ENCODE measurements at places on chromosomes 7 and 10.

GRCh38 chr10:61140765-61141392, 196.9 kb upstream of the RHOBTB1 start:
- no peak for DNase-seq

DNA sequence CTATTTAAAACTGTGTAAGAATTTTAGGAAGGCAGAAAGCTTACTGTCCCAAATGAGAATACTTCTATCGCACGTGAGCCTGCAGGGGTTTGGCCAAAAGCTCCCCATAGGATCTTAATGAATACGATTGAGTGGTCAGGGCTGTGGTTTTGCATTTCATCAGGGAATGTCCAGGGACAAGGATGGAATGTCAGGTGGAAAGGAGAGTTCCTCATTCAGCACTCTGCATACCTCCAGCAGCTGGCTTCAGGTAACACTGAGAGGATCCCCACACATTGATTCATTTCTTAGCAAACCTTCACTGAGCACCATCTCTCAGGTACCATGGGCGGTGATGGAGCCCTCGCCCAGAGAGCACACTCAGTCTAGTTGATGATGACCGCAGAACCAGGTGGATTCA, 27.2 kb downstream of the ANK3 start:
- DNase-seq, result no peak

DNA sequence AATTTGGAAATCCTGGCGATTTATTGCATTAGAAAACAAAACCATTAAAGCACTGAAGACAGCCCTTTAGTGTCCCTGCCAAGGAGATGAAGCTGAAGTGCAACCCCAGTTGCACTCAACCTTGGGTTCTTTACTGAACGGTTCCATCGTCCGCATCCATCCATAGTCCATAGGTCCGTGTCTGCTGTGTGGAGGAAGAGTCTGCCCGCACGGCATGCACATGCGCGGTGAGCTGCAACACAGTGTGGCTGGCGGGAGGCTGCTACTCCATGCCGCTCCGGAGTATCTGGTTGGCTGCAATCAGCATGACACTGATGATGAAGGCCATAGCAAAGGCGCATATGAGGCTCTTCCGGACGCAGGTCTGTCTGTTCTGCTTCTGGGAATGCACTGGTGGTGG, 624.6 kb downstream of the CALN1 start:
- DNase-seq, result no peak

- DNase-seq, result no peak
Observed at GRCh38 chr10:88008866-88009470, 145.5 kb downstream of the PTEN start.

- DNase-seq, result no peak
Observed at GRCh38 chr10:113704637-113705343, 25.1 kb downstream of the CASP7 start.

GRCh38 chr7:152851881-152852417, 92.4 kb downstream of the ACTR3B start:
- DNase-seq, result no peak

GRCh38 chr7:110780712-110781111, 310.2 kb upstream of the LRRN3 start:
- no peak for DNase-seq

GRCh38 chr10:48940372-48940771, 732 bp upstream of the LRRC18 start:
- DNase-seq, result no peak

GRCh38 chr7:101125989-101126650, 784 bp upstream of the SERPINE1 start:
- no peak for DNase-seq

GRCh38 chr7:32761451-32762205, 129.9 kb downstream of the KBTBD2 start:
- no peak for DNase-seq

- DNase-seq, result no peak
Observed at GRCh38 chr7:70353330-70353945, 755.2 kb downstream of the AUTS2 start.

DNA sequence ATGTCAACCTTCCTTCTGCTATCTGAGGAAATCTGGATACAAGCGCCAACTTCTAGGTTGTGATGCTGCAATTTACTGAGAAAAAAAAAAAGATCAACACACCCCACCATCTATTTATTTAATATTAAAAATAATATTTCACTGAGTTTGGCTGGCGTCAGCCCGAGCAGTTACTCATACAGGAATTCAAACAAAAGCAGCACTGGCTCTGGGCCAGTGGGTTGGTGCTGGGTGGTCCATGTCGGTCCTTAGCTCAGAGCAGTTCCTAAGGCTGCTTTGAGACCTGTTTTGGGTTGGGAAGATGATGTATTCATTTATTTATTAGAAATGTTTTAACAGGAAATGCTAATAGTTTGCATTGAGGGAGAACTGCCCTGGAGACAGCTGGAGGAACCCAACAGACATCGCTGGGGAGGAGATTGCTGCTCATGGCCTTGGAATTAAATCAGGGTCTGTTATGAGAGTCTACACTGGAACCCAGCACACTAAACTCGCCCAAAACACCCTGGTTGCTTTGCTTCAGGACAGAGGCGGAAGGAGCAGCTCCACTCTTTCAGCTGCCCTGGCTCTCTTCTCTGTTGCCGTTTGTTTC, 36.3 kb upstream of the GOT1 start:
- DNase-seq, result no peak

- no peak for DNase-seq
Observed at GRCh38 chr7:102992938-102993717, 80.3 kb downstream of the LRRC17 start.

- no peak for DNase-seq
Observed at GRCh38 chr7:108459922-108460551, 3.8 kb upstream of the NRCAM start.

DNA sequence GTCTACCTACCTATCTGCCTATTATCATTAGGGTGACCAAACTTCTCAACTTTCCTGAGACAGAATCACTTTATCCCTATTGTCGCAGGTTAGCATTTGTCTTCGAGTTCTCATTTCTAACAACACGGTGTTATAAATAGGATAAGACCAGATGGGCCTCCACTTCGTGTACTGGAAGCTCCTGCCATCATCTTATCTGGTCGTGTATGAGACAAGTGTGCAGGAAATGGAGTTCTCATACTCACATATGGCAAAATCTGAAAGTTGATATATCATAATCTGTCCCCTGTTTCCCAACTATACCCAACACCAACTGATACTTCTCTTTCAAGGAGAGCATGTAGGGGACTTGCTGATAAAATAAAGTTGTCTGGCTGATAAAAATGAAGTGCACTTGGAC, 287.4 kb upstream of the FOXK1 start:
- DNase-seq, result no peak

GRCh38 chr7:120259386-120259785, 13.6 kb upstream of the KCND2 start:
- no peak for DNase-seq

GRCh38 chr10:102619281-102619981, 24.8 kb upstream of the TRIM8 start:
- DNase-seq, result no peak

GRCh38 chr10:123494301-123494808, 171.8 kb upstream of the GPR26 start:
- no peak for DNase-seq

DNA sequence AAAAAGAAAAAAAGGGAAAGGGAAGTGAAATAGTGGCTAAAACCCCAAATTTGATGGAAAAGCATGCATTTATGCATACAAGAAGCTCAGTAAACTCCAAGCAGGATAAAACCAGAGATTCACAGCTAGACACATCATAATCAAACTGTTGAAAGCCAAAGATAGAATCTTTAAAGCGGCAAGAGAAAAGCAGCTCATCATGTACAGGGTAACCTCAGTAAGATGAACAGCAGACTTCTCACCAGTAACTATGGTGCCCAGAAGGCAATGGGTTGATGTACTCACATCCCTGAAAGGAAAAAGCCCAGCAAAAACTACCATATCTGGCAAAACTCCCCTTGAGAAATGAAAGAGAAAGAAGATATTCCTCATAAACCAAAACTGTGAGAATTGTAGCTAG, 60.4 kb downstream of the TPST1 start:
- DNase-seq, result no peak

DNA sequence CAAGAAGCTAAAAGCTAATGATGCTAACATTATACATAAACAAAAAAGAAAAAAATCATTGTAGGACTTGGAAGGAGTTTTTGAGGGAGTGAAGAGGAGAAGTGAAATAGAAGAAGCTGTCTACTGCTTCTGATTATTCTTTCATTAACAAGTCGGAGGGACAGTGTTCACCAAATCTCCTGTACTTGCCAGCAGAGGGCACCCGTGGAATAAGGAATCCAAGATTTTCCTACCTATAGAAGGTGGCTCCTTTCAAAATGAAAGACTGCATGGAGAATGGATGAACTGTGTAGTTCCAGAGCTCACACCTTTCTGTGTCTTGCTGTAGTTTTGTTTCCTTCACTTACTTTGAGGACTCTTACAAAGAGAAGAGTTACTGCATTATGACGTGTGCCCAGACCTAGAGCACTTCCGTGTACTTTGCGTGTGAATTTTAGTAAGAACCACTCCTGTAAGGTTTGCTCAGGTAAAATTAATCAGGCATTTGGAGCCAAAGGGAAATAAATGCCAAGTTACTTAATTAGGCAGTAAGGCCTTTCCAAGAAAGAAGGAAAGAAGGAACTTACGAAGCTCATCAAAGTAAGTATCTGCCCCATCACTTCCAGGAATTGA, 145.1 kb downstream of the SEMA3D start:
- DNase-seq, result no peak

- DNase-seq, result no peak
Observed at GRCh38 chr10:74021248-74022055, 23.5 kb downstream of the VCL start.

GRCh38 chr10:30553018-30553625, 76.4 kb downstream of the LYZL2 start:
- no peak for DNase-seq

- DNase-seq, result no peak
Observed at GRCh38 chr7:25481891-25482290, 253.6 kb upstream of the NPVF start.

- no peak for DNase-seq
Observed at GRCh38 chr7:91465595-91466061, 201.4 kb downstream of the FZD1 start.

GRCh38 chr7:88102675-88103074, 117.2 kb downstream of the SRI start:
- no peak for DNase-seq

GRCh38 chr10:57336341-57336740, 931.4 kb downstream of the IPMK start:
- DNase-seq, result no peak

GRCh38 chr10:114208351-114208750, 29.2 kb downstream of the TDRD1 start:
- no peak for DNase-seq

DNA sequence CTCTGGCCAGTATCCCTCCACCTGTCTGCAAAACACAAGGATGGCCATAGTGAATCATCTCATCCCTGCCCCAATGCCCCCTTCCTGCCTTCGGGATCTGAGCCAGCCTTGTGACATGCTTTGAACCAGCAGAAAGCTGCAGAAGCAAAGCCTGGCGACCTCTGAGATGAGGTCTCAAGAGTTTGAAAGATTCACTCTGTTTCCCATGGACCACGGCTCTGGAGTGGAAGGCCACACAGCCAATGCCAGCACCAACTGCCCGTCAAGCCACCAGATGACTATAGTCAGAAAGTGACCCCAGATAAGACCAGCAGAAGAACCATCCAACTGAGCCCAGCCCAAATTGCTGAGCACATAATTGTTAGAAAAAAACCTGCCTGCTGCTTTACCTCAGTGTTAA, 193.9 kb upstream of the PPP2R2D start:
- no peak for DNase-seq

GRCh38 chr10:59312247-59312646, 50.1 kb downstream of the FAM13C start:
- no peak for DNase-seq

DNA sequence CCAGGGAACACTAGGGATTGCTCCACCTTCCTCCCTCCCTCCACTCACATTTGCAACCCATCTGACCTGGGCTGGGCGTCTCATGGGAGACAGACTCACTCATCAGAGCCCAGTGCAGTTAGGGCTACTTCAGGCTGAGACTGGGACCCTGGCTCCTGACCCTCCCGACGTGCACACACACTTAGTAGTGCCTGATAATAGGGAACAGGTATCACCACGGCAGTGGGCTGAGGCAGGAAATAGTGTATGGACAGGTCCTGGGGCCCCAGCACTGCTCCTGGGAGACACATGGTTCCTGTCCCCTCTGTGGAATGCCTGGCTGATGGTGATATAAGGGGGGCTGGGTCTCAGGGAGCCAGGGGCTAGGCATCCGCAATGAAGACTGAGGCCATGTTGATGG, 14.3 kb downstream of the AQP1 start:
- no peak for DNase-seq

- DNase-seq, result no peak
Observed at GRCh38 chr10:113177936-113178335, 227.9 kb downstream of the TCF7L2 start.

DNA sequence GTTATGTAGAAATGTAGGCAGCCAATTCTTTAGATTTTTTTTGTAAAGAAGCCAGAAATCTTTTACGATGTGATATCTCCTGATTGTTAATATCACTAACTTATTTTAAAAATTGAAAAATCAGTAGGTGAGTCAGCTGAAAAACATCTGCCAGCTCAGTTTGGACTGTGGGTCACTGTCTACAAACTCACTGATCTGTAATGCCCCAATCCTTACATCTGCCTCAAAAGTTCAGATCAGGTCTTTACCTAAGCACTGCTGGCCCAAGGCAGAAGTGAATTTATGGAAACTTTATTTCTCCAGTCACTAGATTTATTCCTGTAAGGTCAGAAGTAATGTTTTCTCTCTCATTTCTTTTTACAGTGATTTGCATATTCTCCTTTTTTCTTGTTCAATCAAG, 31.0 kb upstream of the FAM13C start:
- DNase-seq, result no peak

GRCh38 chr10:121800831-121801230, 127.0 kb downstream of the ATE1 start:
- no peak for DNase-seq

DNA sequence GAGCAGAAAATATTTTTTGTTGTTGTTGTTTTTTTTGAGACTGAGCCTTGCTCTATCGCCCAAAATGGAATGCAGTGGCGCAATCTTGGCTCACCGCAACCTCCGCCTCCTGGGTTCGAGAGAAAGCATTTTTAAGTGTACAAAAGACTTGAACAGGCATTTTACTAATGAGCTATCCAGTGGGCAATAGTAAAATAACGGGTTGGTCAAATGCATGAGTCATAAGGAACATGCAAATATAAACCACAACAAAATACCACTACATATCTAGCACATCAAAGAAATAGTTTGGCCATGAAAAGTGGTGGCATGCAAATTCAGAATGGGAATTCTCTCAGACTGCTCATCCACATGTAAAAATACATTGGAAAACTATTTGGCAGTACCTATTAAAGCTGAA, 71.7 kb upstream of the TMEM106B start:
- no peak for DNase-seq

- no peak for DNase-seq
Observed at GRCh38 chr7:13882051-13882450, 107.4 kb downstream of the ETV1 start.

GRCh38 chr10:508726-509125, 180.7 kb downstream of the DIP2C start:
- DNase-seq, result no peak

GRCh38 chr10:48384699-48384982, 78.2 kb downstream of the MAPK8 start:
- no peak for DNase-seq

- DNase-seq, result no peak
Observed at GRCh38 chr7:141243368-141243767, 169.5 kb downstream of the TMEM178B start.

All from activated naive CD4-positive, alpha-beta T cell (primary cell).